ENCODE measurements at places on chromosomes 2 and 18.

DNA sequence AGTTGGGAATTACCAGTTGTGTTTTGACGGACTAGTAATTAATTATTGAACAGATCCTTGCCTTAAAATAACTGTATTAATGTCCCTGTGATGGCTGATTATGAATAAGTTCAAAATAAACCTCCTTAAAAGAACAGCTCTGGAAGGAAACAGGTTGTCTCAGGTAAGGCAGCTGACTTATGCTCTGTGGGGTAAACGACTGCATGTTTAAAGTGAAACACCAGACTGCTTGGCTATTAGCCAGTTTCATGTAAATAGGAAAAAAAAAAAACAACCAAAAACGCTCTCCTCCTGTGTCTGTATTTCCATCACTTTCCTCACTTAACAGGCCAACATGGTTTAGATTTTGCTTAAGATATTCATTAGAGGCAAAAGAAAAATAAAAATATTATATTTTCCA lies 243.6 kb downstream of the TMEM182 start:
- no peak for DNase-seq

DNA sequence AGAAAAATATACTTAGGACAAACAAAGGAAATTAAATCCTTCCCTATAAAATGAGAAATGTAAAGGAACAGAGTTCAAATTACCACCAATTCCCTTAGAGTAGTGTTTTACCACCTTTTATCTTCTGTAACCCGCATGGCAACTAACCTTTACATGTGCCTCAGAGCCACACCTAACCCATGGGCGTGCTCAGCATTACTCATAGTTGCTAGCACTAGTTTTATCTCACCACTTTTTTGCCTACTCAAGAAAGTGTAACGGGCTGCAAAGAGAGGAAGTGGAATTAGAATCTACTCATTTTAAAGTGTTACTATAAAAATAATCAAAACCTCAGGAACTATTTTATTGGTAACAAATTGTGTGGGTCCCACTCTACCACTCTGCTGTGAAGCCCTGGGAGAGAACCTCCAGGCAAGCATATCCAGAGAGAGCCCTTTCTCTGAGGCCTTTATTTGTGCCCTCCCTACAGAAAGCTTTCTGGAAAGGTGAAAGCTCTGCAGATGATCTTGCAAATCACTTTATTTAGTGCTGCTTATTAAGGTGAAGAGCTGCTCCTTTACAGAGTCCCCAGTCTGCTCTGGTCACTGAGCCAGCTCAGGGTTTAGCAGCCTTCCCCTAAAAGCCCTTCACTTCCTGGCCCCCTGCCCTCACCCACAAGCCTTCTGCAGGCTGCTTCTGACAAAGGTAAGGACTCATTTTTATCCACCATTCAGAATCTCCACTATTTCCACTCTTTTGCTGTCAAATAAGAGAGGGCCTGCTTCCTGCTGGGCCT lies 98.8 kb downstream of the TRABD2A start:
- DNase-seq: no peak

DNA sequence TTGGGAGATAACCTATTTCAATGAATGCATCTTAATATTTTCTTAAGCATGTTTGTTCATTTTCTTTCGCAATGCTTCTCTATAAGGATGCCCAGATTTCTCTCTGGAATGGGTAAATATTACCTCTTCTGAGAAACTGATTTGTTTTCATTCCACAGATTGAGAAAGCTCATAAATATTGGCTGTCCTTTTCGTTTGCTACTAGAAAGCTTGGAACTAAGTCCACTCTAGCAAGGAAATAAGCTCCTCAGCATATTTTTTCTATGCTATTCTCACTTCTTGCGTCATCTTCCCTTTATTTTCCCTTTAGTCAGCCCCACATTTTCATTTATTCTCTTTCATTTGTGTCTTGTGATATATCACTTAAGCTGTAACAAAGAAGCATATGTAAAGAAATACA lies 76.3 kb downstream of the ANTXR1 start:
- no peak for DNase-seq

DNA sequence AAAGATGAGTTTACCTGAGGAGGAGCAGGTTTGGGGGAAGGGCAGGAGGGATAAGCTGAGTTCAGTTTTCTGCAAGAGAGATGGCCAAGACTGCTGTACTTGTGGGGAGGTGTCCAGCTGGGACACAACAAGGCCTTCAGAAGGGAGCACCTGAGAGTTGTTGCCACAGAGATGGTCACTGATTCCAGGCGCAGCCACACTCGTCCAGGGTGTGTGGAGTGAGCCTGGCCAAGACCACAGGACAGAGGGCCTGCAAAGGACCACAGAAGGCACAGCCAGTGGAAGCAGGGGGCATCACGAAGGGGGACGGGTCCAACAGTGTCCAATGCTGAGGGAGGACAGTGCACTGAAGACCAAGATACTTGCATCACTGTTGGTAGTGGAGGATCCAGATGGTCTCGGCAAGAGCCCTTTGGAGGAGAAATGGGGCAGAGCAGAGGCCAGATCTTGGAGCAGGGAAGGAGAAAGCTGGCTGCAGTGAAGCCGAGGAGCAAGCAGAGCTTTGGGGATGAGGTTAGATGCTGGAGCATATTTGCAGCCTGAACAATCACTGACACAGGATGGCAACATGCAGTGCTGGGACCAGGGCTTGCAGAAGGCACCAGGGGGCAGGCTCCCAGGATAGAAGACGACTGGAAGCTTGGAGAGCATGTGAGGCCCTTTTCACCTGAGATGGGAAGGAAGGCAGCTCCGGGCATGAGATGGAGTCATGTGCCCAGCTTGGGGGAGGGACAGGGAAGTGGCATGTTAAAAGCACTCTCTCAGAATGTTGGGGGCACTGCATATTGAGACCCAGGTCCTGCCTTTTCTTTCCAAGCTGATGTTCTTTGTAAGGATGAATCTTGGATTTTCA lies 214.0 kb downstream of the CYP26B1 start:
- DNase-seq: no peak

DNA sequence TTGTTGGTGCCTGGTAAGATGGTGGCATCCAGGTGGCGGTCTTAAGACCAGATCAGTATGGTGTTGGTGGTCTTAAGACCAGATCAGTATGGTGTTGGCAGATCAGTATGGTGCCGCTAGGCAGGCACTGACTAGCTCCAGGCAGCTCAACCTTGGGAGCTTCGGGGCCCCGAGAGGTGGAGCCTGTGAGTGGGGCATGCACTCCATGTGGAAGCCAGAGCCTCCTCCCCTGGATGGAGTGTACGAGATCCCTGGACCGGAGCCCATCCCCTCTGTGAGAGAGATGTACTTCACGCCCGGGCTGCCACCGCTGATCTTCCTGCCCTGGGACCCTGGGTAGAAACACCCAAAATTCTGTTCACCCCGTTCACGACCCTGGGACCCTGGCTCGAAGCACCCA lies 19.0 kb downstream of the MALT1 start:
- DNase-seq: no peak

DNA sequence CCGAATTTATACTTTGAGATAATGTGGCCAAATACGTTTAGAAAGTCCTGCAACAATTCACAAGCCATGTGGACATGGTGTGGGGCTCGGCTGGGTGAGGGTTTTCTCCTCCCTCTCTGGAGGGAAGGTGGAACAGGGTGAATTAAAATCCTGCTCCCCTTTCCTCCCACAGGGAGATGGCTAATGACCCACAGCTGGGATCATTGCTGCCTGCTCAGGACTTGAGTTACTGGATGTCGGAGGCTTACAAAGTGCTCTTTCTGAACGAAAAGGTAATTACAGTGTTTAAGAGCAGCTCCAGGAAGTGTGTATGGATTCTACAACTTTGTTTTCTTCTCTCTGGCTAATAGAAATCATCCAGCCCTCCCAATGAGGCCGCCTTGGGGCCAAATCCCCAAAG lies 97.9 kb upstream of the ALKAL2 start:
- DNase-seq: no peak

Data from AG04449 (cell line).